ENCODE measurements at places on chromosomes 12 and 14.
A peak's percentile ranks its signal among the peaks of the same experiment; 100 is the strongest.

DNA sequence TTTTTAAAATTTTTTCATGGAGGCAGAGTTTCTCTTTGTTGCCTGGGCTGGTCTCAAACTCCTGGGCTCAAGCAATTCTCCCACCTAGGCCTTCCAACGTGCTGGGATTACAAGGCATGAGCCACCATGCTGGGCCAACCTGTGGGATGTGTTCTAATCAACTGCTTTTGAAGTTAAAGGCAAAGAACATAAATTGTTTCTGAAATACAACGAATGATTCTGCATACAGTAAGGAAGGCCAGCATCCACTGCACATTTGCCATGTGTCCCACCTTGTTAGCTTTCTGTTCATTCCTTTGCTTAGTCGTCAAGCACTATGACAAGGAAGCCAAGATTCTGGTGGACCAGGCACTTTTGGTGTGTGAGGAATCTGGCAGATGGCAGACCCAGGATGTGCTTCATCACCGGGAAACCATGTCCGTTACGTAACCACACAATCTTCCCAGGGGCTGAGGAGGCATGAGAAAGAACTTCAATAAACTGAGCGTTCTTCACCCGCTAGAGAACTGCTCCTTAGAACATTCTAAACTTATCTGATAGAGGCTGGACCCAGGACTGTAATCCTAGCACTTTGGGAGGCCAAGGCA, 24.5 kb downstream of the MOK start:
- peaks cover 4% of the 10 kb centered on the region for H3K36me3 ChIP-seq
- H3K4me3 ChIP-seq, result no peak overlapping the region
- H3K27ac ChIP-seq, result no peak overlapping the region
- H3K27me3 ChIP-seq, result peaks cover 7% of the 10 kb centered on the region
- no peaks in the 10 kb centered on the region for H3K4me1 ChIP-seq
- DNase-seq, result no peak

GRCh38 chr12:28799348-28799747, 349.7 kb upstream of the FAR2 start:
- no peaks in the 10 kb centered on the region for H3K36me3 ChIP-seq
- H3K4me1 ChIP-seq, result no peaks in the 10 kb centered on the region
- no peak overlapping the region for H3K4me3 ChIP-seq
- no peak for DNase-seq
- H3K27me3 ChIP-seq, result no peaks in the 10 kb centered on the region

- H3K4me1 ChIP-seq, result peaks cover 10% of the 10 kb centered on the region
- peak overlapping the region; percentile 19 for H3K27ac ChIP-seq
- DNase-seq, result no peak
These were observed 1.8 kb upstream of the IAPP start for GRCh38 chr12:21370845-21371449.

DNA sequence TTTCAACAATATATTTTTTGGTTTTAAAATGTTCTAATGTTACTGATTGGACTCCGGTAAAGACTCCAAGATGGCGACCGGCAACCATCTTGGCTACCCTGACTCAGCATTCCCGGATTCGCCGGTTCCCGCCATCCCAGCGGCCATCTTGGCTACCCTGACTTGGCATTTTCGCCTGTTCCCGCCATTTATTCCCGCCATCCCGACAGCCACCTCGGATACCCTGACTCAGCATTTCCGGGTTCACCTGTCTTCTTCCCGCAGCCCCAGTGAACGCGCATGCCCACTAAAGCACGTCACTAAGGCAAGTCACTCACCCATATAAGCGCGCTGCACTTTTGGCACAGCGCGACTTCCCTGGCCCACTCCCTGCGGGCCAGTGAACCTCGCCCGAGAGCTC, 9.0 kb upstream of the LRFN5 start:
- H3K36me3 ChIP-seq, result no peaks in the 10 kb centered on the region
- no peaks in the 10 kb centered on the region for H3K27me3 ChIP-seq
- no peak overlapping the region for H3K4me3 ChIP-seq
- H3K27ac ChIP-seq, result no peak overlapping the region
- H3K4me1 ChIP-seq, result no peaks in the 10 kb centered on the region

- H3K4me1 ChIP-seq, result no peaks in the 10 kb centered on the region
- no peak overlapping the region for H3K4me3 ChIP-seq
- no peak for DNase-seq
- no peak overlapping the region for H3K27ac ChIP-seq
These were observed 230.9 kb upstream of the NOVA1 start for GRCh38 chr14:26828741-26829140.
